Urothelium cell line (cell line): ENCODE measurements at places on chromosomes 2 and 18.

GRCh38 chr2:157173740-157174184, 83.7 kb upstream of the GALNT5 start:
- peak; percentile 79 for DNase-seq

DNA sequence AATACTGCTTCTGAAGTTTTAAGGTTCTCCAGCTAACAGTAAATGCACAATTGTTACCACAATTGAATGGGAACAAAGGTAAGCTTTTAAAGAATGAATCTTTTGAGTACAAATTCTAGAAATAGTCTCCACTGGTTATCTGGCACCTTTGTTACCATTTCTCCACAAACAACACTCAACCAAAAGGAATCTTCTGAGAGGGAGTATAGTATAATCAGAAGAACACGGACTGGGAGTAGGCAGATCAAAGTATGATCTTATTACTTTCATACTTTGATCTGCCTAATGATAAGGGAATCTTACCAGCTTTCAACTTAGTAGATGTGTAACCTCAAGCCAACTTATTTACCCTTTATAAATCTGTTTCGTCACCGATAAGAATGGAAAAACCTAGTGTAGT, 1.4 kb downstream of the CEP76 start:
- DNase-seq, result no peak

GRCh38 chr2:19538411-19538963, 180.1 kb upstream of the OSR1 start:
- DNase-seq, result peak; percentile 85

DNA sequence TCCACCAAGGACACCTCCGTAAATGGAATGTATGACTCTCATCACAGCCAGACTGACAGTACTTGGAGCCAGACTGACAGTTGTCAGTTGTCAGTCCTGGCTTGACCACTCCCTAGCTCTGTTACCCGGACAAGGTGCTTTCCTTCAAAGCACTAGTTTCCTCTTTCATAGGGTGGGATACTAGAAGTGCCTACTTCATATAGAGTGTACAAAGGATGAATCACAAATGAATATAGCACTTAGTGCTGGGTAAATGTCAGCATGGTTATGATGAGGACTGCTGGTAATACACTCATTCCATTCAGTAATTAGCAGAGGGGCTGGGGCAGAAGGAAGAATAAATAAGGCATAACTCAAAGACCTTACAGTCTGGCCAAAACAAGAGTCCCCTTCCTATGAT, 91.4 kb downstream of the ARL4C start:
- DNase-seq, result no peak

- DNase-seq, result peak; percentile 50
Measured at GRCh38 chr18:14031053-14031452, 101.2 kb downstream of the ZNF519 start.

- DNase-seq, result no peak
Measured at GRCh38 chr2:72077702-72078169, 69.9 kb downstream of the CYP26B1 start.

DNA sequence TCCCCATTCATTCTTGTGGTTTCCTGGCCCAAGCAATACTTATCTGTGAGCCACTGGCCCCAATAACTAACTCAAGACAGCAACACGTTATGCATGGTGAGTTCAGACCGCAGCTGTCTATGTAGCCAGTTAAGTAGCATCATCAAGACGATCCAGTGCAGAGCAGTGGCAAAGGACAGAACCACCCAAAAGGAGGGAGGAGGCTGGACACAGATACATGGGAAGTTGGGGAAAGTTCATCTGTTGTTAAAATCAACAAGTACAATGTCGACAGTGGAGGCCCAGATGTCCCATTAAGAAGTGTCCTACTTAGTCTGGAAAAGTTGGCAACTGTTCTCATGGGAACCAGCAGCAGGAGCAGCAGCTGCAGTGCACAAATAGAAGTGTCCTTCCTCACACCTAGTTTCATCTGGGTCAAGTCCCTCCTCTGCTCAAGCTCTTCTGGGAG, 106.9 kb upstream of the THOC1 start:
- no peak for DNase-seq

DNA sequence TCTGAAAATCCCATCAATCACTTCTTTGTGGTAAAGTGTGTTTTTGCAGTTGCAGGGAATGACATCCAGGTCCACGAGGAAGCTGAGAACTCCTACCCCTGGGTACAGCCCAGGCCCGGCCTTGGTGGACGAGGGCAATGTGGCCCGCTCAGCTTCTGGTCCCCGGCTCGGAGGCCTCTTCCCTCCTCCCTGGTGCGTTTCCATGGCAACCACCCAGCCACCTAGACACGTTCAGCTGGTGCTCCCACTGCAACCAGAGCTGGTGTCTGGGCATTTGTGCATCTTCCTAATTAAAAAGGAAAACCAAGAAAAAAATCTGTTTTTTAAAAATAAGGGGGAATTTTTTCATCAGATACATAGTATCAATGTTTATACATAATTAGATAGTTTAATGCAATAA, 603.6 kb upstream of the SALL3 start:
- no peak for DNase-seq

GRCh38 chr2:75547345-75548035, 13.2 kb downstream of the EVA1A start:
- DNase-seq, result no peak

- no peak for DNase-seq
Measured at GRCh38 chr2:97359861-97360584, 229.7 kb downstream of the ANKRD36B start.

DNA sequence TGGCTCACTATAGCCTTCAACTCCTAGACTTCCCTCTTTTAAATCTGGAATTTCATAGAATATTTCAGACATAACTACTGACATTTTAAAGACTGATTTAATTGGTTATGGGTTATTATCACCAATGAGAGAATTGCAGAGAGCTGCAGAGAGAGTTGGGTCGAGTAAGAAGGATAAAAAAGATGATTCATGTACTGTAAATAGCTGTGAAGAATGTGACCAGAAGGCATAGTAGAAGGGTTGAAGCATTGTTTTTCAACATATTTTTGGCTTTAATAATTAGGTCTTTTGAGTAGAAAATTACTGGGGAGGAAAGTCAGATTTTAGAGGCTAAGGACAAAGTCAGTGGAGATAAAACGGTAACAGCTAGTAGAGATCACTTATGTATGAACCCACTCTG, 503.2 kb upstream of the SLC8A1 start:
- no peak for DNase-seq

GRCh38 chr2:157593411-157593810, 35.3 kb downstream of the ACVR1C start:
- DNase-seq, result no peak

GRCh38 chr2:28833740-28834470, 23.3 kb downstream of the SPDYA start:
- DNase-seq, result no peak

- DNase-seq, result no peak
Measured at GRCh38 chr2:12180031-12180430, 433.6 kb downstream of the LPIN1 start.

- no peak for DNase-seq
Measured at GRCh38 chr18:56721491-56721890, 70.3 kb downstream of the WDR7 start.

- DNase-seq, result no peak
Measured at GRCh38 chr2:84846041-84846663, 34.7 kb downstream of the TRABD2A start.

GRCh38 chr2:148231858-148232257, 211.0 kb downstream of the MBD5 start:
- no peak for DNase-seq

DNA sequence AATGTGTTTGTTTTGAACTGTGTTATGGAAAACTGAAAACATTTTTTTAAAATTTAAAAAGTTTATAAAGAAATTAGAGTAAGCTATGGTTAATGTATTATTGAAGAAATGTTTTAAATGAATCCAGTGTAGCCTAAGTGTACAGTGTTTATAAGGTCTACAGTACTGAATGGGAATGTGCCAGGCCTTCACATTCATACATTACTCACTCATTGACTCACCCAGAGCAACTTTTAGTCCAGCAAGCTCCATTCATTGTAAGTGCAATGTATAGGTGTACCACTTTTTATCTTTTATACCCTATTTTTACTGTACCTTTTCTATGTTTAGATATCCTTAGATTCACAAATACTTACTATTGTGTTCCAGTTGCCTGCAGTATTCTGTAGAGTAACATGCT, 215.1 kb upstream of the THUMPD2 start:
- DNase-seq, result no peak

- DNase-seq, result no peak
Measured at GRCh38 chr2:111061191-111061590, 59.5 kb upstream of the BCL2L11 start.

DNA sequence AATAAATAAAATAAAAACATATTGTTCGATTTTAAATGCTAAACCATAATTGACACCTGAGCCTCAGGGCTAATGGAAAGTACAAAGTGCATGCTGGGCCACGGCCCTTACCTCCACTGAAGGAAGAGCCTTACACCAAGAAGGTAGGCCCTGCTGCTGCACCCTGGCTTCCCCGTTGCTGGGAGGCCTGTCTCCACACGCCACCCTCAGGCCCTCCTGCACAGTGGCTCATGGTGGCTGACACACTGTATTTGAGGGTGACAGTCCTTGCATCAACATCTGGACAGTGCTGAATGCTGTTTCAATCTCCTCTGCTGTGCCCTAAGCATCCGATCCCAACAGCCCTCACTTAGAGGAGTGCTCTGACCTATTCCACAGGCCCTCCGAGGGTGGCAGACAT, 39.3 kb upstream of the EDAR start:
- DNase-seq, result no peak

DNA sequence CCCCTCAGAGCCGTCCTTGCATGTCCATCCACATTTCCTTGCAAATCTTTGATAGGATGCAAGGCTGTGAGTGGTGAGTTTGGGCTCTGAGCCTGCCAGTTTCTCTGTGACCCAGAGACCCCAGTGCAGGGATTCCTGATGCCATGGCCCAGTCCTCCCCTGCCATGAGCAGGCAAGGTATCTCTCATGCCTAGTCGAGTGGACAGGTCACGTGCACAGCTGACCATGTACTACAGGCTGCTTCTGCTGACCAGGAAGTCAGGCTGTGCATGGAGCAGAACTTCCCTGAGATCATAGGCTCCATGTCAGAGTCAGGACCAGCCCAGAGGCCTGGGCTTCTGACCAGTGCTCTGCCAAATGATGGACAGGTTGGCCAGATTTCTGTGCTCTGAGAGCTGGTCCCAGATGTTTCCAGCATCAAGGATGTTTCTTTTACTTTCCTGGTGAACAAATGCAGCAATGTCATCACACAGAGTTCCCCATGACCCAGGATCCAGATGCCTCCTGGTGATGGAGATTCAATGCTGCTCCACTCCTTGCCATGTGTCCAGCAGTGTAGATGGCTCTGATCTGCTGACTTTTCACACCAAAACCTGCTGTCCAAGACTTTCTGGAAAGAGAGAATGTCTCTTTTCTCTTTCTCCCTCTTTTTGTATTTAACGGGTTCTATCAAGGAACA, 321.6 kb upstream of the HS6ST1 start:
- DNase-seq, result no peak

DNA sequence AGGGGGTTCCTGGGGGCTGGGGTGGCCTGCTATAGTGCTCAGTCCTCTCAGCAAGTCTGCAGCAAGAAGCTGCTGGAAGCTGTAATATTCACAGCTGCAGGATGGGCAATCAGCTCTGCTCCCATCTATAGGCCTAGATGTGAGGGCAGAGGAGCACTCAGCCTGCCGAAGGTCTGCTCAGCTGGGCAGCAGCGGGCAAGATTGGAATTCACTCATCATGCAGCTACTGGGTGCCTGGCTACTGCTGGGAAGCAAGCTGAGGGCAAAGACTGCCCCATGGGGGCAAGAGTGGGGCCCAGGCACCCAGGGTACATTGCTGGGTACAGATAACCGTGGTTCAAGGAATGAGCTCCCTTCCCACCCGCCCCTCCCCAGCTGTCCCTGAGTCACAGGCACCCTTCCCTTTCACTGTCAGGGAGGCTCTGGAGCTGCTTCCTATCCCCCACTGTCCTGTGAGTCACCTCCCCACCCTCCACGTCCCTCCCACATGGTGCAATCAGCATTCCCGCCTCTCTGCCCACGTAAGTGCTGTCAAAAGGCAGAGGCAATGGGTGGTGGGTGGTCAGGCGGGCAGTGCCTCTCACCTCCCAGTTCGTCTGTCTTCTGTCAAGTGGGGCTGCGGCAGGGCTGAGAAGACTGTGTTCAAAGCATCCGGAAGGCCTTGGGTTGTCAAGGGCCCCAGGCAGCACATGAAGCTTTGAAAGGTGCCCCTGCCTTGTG, 169.2 kb downstream of the TRIM43 start:
- peak; percentile 91 for DNase-seq

DNA sequence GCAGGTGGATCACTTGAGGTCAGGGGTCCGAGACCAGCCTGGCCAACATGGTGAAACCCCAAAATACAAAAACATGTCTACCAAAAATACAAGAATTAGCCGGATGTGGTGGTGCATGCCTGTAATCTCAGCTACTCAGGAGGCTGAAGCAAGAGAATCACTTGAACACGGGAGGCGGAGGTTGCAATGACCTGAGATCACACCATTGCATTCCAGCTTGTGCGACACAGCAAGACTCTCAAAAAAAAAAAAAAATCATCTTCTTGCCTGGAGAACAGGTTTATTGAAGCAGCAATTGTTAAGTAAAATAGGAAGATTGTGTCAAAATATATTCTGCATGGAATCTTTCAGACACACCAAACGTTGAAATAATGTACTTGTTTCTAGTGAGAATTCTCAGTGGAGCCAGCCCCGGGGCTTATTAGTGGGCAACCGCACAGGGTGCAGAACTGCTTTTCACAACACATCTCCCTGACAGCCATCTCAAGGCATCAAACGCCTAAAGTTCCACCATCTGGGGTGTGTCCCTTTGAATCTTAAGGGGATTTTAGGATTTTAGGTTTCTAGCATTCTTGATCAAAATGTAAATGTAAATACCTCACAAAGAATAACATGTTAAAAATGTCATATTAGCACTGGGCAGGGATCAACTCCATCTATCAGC, 28.6 kb upstream of the PPP4R1 start:
- DNase-seq, result no peak

- DNase-seq, result no peak
Measured at GRCh38 chr2:47519604-47520301, 116.8 kb downstream of the MSH2 start.

- no peak for DNase-seq
Measured at GRCh38 chr18:79956276-79956675, 4.8 kb upstream of the SLC66A2 start.

DNA sequence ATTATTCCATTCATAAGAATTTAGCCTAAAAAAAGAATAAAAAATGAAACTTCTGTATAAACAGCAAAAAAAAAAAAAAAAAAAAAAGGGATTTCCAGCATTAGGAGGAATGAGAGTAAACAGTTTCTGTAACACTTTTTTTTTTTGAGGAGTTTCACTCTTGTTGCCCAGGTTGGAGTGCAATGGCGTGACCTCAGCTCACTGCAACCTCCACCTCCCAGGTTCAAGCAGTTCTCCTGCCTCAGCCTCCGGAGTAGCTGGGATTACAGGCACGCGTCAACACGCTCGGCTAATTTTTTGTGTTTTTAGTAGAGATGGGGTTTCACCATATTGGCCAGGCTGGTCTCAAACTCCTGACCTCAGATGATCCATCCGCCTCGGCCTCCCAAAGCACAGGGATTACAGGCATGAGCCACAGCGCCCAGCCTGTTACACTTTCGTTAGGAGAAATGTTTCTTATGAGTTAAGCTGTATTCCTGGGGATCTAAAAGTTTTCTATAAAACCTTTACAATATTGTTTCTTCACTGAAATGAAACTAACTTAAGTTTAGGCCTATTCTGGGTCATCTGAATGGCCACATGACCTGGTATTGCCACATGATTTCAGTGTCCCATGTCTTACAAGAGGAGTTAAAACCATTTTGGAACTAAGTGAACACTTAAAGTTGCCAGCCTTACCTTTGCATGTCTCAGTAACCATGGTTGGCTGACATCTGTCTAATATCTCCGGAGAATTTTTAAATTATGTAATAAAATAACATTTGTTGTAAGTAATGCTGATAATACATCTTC, 17.5 kb downstream of the SMAD2 start:
- DNase-seq, result no peak

GRCh38 chr2:188512456-188512855, 220.8 kb downstream of the GULP1 start:
- peak; percentile 8 for DNase-seq
